GM12891 (cell line): ENCODE measurements at places on chromosomes 1 and 21.

- DNase-seq = no peak
Measured at GRCh38 chr1:207892764-207893163, 18.2 kb downstream of the CD34 start.

DNA sequence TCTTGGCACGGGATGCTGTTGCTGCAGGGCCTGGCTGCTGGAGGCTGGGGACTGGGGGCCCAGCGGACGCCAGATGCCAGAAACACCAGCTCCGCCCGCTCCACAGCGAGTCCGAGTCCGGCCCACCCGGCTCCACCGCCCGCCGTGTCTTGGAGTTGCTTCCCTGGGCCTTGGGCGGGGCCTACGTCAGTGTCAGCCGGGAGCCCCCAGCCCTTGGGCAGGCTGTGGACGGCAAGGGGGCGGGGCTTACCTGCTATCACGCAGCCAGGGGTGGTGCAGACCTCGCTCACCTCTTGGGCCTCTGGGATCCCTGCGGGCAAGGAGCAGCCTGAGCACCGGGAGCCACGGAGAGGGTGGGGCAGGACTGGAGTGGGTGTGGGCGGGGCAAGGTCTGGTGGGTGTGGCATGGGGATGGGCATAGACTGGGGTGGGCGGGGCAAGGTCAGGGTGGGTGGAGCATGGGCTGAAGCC is 21.8 kb downstream of the MMEL1 start:
- DNase-seq = peak; percentile 48

- no peak for DNase-seq
Measured at GRCh38 chr1:234715252-234716014, 105.5 kb upstream of the IRF2BP2 start.

DNA sequence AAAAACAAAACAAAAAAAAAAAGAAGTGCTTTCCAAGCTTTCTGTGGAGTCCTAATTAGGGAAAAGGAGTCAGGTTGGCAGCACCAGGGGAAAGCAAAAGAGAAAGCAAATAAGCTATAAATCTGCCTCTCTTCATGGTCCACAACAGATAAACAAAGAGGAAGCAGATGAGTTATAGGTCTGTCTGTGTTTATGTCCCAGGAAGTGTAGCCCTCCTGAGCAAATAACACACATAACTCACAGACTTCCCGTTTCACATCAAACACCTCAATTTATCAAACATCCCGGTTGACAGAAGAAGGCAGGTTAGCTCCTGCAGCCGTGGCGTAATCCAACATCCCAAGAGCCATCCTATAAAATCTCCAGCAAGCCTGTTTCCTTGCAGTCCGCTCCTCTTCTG is 5.6 kb upstream of the SLC2A5 start:
- DNase-seq = no peak

- DNase-seq = no peak
Measured at GRCh38 chr1:117501281-117501680, 104.6 kb upstream of the TENT5C start.

GRCh38 chr1:51303315-51303714 is 27.0 kb downstream of the TTC39A start:
- no peak for DNase-seq

DNA sequence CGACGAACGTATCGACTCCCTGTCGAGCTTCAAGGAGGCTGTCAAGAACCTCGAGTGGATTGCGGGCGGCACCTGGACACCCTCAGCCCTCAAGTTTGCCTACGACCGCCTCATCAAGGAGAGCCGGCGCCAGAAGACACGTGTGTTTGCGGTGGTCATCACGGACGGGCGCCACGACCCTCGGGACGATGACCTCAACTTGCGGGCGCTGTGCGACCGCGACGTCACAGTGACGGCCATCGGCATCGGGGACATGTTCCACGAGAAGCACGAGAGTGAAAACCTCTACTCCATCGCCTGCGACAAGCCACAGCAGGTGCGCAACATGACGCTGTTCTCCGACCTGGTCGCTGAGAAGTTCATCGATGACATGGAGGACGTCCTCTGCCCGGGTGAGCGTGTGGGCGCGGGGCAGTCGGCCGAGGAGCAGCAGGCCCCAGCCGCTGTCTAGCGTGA is 28.0 kb downstream of the COL6A2 start:
- peak; percentile 6 for DNase-seq

DNA sequence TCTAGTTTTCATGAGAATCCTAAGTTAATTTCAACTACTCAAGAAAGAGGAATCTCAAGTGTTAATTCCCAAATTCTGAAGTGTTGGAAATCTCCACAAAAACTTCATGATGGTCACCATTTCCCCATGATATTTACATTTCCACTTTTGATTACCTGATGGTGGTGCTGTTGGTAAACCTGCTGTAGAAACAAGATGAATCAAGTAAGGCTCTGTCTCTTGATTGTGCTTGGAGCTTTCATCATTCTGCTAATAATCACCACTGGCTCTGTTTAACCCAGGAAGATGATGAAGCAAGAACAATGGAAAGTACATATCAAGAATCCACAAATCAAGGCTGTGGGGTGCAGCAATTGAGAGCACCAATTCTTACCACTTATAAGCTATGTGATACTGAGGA is 77.8 kb downstream of the C4BPA start:
- DNase-seq = no peak

- DNase-seq = no peak
Measured at GRCh38 chr21:41110664-41111063, 57.3 kb upstream of the BACE2 start.
